ENCODE measurements at places on chromosomes 3 and 15.

DNA sequence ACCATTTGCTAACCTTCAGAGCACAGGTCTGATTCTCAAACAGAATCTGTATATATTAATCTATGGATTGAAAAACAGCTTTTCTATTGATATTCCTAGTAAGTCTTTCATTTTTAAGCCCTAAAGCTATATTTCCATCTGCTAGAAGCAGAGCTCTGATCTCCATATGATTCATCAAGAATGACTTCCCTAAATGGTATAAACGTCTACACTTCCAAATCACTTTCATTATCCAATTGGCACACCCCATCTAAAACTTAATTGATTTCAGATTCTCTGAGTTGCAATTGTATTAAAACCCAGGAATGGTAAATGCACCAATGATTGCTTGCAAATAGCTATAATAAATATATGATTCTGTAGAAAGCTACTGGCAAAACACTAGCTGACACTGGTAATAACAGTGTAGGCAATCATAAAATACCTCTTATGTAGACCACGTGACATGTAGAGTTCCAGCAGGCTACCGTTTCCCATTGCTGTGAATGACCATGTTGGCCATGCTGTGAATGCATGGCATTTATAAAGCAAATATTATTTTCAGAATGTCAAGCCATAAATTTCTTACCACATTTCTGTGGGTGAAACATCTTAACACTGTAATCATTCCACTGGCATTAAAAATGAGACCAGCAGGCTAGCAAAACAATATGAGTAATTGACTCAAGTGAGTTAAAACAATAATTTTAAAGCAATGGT is 226.0 kb downstream of the ZMAT3 start:
- DNase-seq, result no peak

DNA sequence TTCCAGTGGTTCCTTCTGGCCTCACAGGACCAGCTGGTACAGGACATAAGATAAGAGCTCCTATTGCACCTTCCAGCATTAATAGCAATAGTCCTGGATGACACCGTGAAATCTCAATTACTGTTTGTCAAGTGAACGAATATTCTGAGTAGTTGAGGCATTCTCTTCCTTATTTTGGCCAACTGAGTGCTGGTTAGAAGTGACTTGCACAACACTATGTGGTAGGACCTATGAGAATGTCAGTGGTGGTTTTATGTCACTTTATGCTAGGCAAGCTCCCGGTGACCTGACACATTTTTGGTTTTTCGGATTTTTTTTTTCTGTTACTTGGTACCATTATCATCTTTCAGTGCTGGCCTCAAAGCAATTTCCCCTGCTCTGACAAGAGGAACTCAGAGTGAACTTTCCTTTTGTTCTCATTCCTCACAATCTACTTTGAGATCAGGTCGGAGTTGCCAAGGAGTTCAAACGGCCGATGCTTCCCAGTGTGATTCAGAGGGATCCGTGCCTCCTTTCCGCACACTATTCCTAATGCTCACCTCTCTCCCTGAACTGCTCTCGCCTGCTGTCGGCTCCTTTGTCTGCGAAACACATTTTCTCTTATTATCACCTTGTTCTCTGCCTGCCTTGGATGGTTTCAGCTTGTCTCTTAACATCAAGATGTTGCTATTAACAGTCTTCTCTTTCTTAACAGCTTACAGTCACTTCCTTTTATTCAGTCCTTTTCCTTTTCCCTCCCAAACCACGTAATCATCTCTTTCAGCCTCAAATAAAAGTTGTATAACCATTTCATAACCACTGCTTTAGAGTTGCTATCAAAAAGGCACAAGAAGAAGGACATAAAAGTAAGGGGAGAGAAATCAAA is 35.8 kb downstream of the QTRT2 start:
- no peak for DNase-seq

- DNase-seq, result no peak
These were observed 67.2 kb downstream of the PEX5L start for GRCh38 chr3:179969525-179969924.

GRCh38 chr3:111850537-111850936 is 8.5 kb upstream of the PHLDB2 start:
- DNase-seq, result no peak

GRCh38 chr3:57691411-57692132 is 1.3 kb downstream of the DENND6A start:
- DNase-seq, result no peak

GRCh38 chr3:95705786-95706418 is 1108.5 kb upstream of the EPHA6 start:
- no peak for DNase-seq

DNA sequence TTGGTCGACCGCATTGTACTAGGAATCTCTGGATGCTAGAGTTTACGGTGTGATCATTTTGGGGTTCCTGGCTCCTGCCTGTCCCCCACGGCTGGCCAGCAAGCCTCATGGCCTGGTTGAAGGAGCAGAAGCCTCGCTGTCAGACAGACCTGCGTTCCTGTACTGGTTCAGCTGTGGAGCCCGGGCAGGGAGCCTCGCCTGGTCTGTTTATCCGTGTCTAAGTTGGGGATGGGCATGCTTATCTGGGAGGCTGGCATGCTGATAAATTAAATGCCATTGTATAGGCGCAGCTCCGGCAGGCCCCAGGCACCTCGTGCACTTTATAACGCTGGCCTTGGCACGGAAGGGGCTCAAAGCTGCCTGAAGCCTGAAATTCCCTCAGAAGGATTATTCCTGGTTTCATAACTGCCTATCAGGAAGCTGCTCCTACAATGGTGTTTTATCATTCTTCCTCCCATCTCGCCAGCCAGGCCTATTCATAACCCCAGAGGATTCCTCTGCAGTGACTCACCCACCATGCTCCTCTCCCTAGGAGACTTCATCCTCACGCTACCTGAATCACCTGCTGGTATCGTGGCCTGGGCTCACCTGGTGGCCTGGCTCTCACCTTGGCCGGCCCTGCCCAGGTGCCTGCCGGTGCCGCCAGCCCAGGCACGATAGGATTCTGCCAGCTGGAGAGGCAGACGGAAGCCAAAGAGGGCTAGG is 110.9 kb downstream of the ASB7 start:
- no peak for DNase-seq

DNA sequence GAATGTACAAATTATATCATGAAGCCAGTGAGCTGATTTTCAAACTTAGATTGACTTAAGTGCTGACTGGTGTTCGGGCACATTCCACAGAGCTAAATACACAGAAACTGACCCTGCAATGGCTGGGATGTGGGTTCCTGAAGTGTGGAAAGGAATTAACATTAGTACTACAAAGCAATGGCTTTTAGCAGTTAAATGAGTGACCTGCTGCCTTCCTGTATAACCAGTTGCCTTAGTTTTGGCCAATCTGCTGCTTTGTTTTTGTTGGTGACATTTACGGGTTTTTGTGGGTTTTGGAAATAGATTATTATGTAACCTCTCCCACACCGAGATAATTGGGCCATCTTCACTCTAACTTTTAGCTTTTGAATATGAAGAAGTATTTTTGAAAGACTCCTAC is 2.4 kb upstream of the SKIC8 start:
- DNase-seq, result no peak

DNA sequence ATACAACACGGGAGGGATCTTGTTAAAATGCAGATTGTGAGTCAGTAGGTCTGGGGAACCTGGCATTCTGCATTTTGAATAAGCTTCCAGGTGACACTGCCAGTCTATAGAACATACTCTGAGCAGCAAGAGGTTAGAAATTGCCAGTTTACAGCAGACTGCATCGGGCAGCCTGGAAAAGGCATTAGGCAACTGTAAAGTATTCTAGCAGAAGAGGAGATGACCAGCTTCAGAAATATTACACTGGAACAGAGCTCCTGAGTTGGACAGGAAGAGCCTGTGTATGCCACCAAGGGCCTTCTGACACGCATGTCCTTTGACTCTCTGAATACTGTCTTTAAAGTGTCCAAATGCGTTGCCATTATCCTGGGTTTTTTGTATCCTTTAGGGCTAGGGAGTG is 2.5 kb upstream of the ACAN start:
- DNase-seq, result no peak

DNA sequence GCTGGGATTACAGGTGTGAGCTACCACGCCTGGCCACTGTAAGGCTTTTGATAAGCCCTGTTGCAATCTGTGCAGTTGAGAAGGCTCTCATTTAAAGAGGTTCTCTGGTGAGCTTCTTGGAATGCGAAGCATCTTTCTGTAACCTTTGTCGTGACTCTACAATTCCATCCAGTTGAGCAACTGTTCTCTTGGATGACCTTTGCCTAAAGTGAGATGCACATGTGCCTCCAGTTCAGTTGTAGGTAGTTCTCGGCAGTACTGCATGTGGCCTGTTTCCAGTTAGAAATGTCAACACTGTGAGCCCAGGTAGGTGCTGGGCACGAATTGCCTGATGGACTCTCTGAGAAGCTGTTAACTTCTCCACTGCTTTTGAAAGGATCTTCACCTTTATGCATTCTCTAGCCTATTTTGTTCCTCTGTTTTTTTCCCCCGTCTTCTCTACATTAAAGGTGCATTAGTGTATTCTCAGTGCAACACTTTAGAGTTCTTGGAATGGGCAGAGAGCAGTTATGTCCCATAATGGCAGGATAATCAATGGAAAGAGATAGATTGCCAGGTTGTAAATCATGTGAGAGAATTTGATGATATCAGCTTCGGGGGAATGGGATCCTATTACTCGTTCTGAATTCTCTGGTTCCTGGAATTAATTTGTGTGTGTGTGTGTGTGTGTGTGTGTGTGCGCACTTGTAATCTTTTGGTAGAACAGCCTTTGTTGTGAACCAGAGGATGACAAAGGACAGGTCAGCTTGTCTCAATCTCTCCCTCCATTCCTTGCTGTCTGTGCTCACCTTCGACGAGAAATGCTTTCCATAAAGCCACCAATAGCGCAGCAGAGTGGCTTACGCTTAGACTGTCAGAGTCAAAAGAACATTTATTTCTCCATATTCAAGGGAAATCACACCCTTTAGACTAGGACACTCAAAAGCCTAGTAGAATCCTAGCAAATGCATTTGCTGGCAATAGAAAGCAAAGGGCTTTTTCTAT is 51.1 kb downstream of the PTPRG start:
- DNase-seq, result no peak

DNA sequence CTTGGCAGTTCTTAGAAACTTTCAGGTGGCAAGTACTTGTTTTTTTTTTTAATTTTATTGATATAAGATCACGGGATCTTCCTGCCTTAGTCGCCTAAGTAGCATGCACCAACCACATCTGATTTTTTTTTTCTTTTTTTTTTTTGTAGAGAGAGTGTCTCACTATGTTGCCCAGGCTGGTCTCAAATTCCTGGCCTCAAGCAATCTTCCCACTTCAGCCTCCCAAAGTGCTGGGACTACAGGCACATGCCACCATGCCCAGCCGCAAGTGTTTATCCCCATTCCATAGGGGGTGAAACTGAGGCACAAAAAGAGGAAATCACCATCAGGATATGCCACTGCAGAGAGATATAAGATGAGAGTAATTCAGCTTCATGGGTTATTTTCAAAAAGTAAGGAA is 102.9 kb downstream of the IGF2BP2 start:
- DNase-seq, result no peak

GRCh38 chr3:74403307-74403706 is 211.2 kb downstream of the CNTN3 start:
- DNase-seq, result no peak

GRCh38 chr3:359672-360071 is 163.1 kb downstream of the CHL1 start:
- DNase-seq, result no peak

DNA sequence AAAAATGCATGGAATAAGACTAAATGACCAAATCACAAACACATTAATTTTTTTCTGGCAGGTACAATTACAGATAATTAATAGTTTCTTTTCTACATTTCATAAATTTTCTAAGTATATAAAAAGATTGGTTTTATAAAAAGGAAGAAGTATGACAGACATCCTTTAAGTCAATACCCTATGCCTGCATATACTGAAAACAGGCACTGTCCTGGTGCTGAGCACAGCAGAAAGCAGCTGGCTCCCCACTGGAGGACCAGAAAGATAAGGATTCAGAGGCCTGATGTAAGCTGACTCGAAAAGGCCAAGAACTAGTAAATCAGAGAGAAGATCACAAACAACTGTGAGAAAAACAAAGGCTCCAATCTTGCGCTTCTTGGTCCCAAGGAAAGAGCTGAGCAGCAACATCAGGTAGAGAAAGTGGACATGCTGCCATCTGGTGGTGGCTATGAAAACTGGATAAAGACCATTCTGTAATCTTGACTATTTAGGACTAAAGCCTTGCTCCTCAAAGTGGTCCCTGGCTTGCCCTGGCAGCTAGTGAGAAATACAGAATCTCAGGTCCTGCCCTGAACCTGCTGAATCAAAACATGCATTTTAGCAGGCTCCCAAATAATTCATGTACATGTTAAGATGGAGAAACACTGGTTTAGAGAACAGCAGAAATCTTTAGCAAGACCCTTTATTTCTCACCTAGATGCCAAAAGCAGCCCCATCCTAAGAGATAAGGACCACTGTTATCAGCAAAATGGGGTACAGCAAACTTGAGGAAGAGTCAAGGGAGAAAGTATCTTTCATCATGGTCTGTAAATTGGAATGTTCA is 76.0 kb downstream of the TRANK1 start:
- peak; percentile 33 for DNase-seq

DNA sequence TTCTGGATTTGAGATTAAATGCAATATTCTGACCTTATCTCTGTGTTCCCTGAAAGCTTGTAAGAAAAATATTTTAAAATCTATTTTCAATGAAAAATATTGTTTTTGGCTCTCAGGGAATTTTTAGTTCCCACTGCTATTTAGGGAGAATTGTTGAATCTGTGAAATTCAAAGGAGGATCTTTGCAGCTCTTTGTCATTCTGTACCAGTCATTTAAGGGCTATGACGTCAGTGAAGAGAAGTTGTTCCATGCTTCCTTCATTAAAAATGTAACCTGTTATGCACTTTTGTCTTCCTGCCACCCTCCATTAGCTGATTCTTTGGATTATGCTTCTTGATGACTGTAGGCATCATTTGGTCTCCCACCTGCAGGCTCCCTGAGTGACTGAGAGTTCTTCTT is 427.8 kb upstream of the C2CD4B start:
- DNase-seq, result no peak

GRCh38 chr3:38107911-38108648 is 28.8 kb downstream of the ACAA1 start:
- no peak for DNase-seq

- DNase-seq, result no peak
These were observed 317.8 kb upstream of the AGTR1 start for GRCh38 chr3:148379763-148380382.

- no peak for DNase-seq
These were observed 8.1 kb downstream of the SPATA12 start for GRCh38 chr3:57068437-57069089.

All from effector memory CD8-positive, alpha-beta T cell (primary cell).